ENCODE measurements at places on chromosomes 11 and 22.

DNA sequence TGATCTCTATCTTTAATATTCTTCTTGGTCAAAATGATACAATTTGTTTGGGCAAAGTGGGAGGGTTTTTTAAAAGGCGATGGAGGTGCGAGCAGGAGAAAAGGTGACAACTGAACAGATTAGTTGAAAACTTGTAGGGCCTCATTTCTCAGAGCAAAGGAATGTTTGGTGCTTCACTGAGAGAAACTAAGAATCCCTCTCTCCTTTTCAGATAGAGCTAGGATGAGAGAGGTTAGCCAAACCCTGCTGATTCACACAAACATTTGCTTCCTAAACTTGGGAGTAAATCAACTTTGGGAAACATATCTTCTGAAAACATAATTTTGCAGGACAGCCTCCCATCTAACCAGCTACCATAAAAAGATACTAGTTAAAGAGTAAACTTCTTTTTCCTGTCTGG lies 57.0 kb downstream of the PHF21A start:
- DNase-seq = peak; percentile 44

GRCh38 chr11:20671856-20672546 lies 2.6 kb downstream of the NELL1 start:
- DNase-seq = peak; percentile 34

DNA sequence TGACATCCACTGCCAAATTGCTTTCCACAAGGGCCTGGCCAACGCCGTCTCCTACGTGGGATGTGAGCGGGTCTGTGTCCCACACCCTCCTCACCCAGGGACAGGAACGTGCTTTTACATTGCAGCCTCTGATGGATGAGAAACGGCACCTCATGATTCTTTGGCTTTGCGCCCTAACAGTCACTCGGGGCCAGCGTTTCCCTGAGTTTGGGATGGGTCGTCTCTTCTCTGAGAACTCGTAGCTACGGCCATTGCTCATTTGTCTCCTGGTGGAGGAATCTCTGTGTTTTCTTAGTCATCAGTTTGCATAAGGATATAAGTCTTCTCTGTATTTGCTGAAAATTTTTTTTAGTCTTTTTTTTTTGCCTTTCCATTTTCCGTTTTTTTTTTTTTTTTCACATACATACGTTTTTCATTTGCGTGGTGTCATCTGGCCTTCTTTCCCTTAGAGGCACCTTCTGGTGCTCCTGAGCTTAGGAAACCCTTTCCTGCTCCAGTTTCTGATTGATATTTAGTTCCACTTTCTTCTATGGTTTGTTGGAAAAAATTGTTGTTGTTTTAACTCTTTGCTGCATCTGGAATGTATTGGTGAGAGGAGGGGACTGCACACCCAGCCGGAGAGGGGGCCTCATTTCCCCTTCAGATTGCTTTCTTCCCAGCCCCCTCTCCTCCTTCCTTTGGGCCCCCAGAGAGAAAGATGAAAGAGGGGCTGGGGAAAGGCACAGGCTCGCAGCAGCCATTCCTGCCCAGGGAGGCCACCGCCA lies 12.0 kb downstream of the TNNT3 start:
- no peak for DNase-seq

DNA sequence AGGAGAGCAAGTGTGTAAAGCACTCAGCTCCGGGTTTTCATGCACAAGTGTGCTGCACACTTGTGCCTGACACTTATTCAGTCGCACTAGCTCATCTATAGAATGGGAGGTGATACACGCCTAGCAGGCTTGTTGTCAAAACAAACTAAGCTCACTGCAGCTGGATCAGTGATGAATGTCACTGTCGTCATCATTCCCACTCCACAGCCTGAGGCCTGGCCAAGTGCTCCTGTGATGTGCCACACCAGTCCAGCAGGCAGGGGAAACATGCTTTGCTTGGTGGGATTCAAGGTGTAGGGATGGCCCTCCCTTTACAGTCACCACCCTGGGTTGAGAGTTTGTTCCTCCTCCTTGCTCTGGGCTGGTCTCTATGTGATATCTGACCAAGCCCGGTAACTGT lies 6.8 kb downstream of the MPST start:
- DNase-seq = no peak

GRCh38 chr11:8360086-8360828 lies 96.6 kb upstream of the LMO1 start:
- DNase-seq = no peak

DNA sequence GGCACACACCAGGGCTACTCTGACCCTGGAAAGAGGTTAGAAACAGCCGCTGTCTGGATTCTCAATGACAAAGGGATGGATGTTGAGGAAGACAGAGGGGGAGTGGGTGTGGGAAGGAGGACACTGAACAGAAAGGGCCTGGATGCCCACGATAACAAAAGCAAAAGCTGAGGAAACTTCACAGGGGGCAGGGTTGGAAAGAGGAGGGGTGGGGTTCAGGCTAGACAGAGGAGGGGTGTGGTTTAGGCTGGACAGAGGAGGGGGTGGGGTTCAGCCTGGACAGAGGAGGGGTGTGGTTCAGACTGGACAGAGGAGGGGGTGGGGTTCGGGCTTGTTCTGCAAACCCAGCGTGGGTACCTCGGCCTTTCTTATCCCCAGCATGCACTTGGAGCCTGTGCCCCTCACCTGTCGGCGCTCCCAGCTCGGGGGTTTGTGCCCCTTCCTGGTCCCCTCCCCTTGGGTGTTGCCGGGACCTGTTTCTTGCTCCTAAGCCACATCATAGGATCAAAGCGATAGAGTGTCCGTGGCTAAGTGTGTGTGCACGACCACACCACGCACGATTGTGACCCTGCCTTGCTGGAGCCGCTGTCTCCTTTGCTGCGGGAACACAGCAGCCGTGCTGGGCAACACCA lies 75.6 kb downstream of the BRD1 start:
- DNase-seq = no peak
